ENCODE measurements at places on chromosomes 5 and 9.

GRCh38 chr9:35835766-35836165, 6.7 kb downstream of the TMEM8B start:
- no peak for DNase-seq

- peak; percentile 83 for DNase-seq
These were observed 1.4 kb downstream of the ATOSB start for GRCh38 chr9:35114113-35114839.

DNA sequence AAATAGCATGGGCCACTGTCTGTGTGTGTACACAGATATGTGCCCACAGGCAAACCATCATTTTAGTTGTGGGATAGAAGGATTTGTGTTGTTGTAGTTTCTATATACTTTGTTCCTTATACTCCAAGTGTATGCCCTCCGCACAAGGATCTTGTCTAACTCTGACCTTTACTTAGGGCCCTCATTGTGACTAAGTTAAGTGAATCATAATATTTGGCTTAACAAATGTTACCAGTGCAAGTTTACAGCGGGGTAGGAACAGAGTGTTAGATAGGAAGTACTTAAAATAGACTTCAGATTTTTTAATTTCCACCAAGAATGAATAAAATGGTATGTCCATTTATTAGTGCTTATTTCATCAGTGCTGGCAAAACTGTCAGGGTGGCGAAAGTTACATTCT, 29.5 kb upstream of the CYFIP2 start:
- no peak for DNase-seq

DNA sequence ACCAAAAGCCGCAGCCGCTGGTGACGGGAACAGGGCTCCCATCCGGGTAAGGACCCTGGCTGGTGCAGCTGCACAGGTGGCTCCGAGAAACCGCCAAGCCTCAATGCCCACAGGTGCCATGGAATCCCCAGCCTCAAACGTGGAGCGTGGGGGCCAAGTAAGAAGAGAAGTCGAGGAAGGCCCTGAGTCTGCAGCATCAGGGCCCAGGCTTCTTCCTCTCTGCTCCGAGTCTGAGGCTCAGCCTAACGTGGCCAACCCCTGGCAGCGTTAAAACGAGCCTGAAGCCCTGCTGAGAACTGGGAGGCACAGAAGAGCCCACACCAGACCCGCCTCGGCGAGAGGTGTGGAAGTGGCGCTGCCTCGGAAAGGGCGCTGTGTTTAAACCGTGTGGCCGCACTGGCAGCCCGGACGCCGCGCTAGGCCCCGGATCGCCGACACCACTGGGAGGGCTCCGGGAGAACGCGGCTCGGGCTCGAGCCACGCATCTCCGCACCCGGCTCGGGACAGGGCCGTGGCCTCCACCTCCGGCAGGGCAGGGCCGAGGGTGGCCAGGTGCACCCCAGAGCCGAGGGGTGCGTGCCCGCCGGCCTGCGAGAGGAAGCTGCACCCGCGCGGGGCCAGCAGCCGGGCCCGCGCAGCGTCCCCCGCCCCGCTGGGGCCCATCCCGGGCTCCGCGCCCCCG, 730 bp downstream of the ZMYND19 start:
- DNase-seq: no peak

- DNase-seq: peak; percentile 84
These were observed 76.2 kb downstream of the STK10 start for GRCh38 chr5:172111852-172112225.

Measured in AG04449 (cell line).